NCI-H1048 (cell line): ENCODE measurements at places on chromosomes 7 and 10.

DNA sequence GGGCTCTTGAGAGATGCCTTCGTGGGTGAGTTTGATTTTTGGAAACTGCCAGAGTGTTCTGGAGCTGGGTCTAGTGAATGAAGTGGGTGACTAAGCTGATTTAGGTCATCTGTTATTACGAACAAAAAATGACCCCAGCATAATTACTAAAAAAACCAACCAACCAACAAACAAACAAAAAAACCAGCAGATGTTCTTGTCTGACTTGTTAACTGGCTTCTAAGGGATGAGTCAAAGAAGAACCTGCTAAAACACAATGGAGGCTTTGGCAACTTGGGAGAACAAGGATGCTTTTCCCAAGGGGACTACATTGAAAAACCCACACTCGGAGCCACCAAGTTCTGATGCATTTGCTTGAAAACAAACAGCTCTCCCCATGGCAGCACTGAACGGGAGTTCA, 11.5 kb downstream of the TACR2 start:
- no peak for DNase-seq

DNA sequence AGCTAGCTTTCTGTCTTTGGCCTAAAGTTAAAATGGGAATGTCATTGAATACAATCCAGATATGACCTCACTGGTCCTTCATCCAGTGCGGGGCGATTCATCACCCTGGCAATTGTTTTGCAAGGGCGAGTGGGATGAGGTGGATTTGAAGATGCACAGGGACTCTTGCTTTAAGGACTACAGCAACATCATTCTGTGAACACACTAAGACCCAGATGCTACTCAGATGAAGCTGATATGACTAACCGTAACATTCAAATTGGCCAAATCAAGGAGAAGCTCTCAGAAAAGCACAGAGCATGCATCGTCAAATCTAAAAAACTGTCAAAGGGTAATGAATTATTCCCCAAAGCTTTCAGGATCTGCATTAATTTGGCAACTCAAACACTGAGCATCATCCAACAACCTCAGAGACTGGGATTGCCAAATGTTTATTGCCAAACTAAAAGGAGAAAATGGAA, 12.8 kb downstream of the CPA1 start:
- no peak for DNase-seq

DNA sequence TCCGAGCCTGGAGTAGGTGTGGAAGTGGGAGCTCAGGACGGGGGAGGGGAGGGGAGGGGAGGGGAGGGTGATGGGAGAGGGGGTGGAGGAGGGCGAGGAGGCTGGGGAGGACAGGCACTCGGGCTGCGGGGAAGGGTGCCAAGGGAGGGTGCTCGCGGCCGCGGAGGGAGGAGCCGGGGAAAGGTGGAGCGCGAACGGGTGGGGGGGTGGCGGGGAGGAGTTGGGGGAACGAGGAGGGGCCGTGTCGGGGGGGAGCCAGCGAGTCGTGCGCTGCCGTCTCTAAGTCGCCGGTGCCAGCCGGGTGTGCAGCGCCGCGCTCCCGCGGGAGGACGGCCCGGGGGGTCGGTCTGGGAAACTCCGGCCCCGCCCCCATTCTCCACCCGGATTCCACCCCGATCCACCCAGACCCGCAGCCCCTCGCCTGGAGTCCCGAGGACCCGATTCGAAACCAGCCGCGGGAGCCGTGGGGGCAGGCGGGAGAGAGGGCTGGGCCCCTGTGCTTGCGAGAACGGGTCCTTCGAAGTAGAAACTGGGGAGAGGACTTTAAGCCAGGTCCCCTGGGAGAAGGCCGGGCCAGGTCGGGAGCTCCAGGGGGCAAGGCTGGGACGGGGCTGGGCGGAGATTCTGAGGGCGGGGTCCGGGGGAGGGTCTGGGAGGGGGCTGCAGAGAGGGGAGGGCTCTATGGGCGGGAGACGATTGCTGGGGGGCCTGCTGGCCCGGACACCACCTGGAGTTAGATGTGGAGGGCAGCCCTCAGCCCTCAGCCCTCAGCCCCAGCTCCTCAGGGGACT, at the start of gene ZNF467:
ZNF467 (minus strand) TSS at position 143 of the 791 bp plus-strand sequence. CDS start 2,556 bp downstream, outside the sequence.
- peak; percentile 19 for DNase-seq

DNA sequence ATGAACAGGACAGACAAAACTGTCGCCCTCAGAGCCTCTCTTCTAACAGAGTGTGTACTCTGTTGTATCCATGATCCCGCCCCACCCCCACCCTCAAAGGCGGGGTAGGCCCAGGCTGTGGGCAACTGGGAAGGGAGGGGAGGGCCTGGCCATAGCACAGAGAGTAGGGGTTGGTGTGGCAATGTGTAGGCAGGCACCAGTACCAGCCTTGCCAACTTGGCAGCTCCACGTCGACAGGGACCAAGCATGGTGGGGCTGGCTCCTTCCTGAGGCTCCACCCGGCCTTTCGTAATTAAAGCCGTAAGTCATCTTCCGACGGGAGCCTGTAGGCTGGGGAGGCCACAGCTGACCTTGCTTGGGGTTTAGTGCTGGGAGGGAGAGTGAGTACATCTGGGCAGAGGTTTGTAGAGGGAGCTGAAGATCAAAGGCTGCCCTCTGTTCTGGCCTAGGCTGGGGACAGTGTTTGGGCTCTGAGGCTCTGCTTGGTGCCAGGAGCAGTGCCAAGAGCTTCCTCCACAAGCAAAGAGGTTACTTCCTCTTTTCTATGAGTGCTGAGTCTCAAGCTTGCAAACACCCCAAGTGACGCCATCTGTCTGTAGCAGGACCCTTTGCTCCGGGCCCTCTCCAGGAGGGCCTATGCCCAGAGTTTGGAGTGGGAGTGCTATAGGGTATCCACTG, 121.6 kb downstream of the C10orf105 start:
- no peak for DNase-seq

- DNase-seq, result peak; percentile 50
Measured at GRCh38 chr10:14487488-14487883, 156.8 kb upstream of the FRMD4A start.

DNA sequence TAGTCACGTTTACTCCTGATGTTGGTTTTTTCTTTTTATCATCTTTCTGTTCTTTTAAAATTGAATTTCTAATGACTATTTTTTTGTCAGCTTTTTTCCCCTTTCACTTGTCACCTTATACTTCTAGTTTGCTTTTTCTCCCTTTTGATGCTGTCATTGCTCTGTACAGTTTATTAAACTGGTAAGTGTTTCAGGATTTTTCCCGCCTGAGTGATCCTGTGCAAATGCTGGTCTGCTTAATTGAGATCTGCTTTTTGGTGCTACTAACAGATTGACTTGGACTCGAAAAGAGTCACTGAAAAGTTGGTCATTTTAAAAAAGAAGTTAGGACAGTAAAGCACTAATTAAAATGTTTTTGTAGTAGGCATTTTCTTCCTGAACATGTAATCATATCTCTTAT, 95.2 kb downstream of the PHTF2 start:
- DNase-seq, result no peak

- no peak for DNase-seq
Measured at GRCh38 chr7:25569765-25570164, 341.5 kb upstream of the NPVF start.

DNA sequence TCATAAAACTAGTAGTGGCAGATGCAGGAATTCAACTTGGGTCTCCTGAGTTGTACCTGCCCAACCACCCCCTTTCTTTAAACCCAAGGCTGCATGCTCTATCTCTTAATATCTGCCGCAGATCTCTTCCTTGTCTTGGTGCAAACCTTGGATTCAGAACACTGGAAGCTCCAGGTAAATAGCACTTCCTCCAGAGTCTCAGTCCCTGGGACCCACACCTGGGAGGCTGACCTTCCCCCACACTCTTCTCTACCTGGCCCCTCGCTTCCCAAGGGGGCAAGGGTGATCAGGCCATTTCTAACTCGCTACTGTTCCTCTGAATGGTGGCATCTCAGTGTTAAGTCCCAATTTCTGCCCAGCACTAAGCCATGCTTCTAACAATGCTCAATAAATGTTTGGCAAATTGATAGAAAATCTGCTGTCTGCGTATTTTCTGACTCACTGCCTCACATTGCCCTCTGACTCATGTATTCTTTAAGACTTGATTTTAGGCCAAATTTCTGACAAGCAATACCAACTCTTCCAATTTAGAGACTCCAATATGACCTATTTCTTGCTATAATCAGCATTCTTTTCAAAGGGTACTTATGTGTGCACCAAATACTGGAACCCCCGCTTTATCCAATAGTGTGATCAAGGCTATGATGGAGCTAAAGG, 68.0 kb upstream of the PPP1R3C start:
- no peak for DNase-seq

- no peak for DNase-seq
Measured at GRCh38 chr10:60282771-60283353, 106.8 kb downstream of the ANK3 start.

DNA sequence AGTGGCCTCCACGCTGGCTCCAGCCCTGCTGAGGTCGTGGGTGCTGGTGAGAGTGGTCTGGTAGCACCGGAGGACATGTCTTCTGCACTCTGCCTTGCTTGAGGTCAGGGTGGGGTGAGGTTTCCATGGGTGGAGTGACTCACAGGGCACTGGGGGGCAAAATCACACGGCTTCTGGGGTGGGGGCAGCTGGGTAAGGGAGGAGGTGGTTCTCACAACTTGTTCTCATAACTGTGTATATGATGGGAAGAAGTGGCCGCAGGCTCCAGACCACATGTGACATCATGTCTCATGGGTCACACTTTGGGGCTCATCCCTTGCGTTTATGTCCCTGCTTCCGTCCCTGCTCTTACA, 884 bp upstream of the PRF1 start:
- no peak for DNase-seq

DNA sequence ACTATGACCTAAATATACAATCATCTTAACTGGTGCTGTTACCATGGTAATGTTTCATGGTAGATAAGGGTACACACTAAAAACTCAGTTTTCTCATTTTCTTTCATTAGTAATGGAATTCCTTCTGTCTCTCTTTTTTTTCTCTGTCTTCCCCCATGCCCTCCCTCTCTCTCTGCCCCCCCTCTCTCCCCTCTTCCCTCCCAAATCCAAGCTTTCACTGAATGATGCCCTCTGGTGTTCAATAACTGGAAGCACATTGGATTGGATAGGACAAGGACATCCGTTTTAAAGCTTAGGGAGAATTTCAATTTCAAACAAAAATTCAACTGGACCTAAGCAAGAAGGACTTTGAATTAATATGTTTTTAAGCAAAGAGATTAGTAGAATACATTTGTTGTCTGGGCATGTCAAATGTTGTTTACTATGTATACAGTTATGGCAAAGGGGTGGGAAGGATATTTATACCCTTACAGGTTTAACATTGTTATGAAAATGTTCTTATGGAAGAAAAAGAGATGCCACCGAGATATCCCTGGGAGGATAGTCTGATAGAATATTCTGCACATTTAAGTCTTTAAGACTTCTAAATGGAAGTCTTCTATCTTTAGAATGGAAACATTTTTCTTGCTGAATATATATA, 6.1 kb downstream of the CHRM2 start:
- no peak for DNase-seq

- no peak for DNase-seq
Measured at GRCh38 chr7:28037220-28038010, 143.2 kb downstream of the JAZF1 start.

DNA sequence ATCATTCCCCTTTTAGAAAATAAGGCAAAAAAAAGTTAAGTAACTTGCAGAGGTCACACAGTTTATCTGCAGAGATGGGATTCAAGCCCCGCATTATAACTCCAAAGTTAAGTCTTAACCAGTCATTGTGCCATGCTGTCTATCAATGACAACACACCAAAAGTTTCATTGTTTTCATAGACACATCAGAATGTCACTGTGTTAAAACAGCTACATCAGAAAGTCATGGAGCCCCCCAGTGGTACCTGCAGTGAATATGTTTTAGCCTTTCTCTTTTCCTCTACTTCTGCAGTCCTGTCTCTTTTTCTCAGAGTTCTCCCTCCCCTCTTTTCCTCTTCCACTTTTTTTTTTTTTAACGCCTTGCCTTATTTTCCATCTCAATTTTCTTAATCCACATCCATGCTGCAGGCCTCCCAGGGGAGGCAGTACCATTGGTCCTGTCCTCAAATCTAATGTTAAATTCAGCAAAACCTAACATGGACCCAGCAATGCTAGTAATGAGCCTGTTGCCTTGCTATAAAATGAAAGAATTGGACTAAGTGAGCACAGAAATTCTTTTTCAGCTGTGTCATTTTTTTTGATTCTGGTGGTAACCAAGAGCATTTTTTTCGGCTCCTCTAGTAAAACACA, 3.8 kb upstream of the NRCAM start:
- no peak for DNase-seq

DNA sequence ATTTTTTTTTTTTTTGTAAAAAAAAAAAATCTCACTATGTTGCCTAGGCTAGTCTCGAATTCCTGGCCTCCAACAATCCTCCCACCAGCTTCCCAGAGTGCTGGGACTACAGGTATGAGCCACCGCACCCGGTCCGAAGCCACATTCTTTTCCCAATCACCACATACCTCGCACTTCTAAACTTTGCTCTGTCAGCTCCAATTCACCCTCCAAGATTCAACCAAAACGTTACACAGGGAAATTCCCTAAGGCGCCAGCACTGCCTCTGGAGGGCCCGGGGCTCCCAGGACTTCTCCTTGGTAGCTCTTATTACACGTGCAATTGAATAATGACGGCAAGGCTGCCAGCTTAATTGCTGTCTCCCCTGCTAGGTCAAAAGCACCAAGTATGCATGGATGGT, 10.3 kb upstream of the DNAAF5 start:
- DNase-seq, result no peak

DNA sequence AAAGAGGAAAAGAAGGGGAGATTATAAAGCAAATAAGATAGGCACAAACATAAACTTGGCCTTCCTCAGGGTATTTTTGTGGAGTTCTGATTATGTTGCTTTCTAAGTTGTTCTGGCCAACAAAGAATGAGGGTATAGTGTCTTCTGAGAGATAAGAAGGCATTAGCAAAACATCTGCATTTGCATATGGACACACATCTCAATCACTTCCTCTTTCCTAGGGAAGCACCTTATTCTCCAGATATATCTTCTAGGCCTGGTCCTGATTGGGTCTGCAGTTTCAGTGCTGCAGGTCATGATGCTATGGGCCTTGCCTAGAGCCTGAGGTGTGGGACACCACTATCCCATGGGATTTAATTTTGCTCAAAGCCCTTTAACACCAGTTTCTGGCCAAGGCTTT, 308.8 kb upstream of the PHYHIPL start:
- DNase-seq, result no peak

DNA sequence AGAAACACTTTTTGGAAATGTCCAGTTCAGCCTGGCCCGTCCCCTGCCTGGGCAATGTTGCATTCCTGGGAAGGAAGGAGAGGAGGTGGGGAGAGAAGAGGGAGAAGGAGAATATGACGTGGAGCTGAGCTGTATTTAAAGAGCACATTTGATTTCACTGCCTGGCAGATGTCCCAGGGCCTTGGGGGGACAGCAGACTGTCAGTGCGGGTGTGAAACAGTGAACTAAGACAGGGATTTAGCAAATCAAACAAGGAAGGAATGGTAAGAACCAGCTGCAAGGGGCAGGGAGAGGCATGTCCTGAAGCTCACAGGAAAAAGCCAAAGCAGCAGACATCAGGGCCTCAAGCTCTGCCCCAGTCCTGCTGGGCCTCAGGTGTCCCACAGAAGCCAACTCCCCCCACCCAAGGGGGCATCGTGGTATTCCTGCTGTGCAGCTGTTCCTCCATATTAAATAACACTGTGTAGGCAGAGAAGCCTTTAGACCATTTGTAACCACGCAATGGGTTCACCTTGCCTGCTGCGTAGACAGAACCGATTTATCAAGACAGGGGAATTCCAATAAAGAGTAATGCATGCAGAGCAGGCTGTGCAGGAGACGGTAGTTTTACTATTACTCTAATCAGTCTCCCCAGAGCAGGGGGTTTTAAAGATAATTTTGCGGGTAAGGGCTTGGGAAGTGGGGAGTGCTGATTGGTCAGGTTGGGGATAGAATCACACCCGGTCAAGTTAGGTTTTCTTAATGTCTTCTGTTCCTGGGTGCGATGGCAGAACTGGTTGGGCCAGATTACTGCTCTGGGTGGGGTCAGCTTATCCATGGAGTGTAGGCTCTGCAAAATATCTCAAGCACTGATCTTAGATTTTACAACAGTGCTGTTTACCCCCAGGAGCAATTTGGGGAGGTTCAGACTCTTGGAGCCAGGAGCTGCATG, 18.3 kb downstream of the LEP start:
- no peak for DNase-seq
